ENCODE measurements at places on chromosomes 16 and 17.

DNA sequence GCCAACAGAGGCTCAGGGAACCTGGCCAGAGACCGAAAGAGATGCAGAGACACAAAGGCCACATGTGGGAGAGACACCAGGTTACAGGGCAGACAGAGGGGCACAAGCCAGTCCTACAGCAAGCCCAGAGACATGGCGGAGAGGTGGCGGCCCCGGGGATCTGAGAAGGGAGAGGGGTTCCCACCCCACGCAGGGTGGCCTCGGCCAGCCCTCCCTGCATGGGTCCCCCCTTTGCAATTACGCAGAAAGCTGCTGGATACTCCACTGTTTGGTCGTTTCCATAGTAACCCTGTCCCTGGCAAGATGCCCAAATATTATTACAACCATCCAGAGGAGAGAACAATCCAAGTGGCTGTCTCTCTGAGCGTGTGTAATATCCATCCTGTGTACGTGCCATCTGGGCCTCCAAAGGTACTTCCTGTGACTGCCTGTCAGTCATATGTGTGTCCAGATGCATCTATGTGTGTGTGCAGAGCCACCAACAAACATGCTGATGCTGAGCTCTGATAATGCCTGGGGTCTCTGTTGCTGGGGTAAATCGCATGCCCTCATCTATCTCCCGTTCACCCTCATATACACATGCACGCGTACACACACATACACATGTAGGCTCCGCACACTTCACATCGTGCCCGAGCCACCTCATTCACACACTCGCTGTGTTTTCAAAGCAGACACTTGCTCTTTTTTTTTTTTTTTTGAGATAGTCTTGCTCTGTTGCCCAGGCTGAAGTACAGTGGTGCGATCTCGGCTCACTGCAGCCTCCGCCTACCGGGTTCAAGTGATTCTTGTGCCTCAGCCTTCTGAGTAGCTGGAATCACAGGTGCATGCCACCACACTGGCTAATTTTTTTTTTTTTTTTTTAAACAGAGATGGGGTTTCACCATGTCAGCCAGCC is 5.5 kb downstream of the PCGF2 start:
- DNase-seq: peak; percentile 93

DNA sequence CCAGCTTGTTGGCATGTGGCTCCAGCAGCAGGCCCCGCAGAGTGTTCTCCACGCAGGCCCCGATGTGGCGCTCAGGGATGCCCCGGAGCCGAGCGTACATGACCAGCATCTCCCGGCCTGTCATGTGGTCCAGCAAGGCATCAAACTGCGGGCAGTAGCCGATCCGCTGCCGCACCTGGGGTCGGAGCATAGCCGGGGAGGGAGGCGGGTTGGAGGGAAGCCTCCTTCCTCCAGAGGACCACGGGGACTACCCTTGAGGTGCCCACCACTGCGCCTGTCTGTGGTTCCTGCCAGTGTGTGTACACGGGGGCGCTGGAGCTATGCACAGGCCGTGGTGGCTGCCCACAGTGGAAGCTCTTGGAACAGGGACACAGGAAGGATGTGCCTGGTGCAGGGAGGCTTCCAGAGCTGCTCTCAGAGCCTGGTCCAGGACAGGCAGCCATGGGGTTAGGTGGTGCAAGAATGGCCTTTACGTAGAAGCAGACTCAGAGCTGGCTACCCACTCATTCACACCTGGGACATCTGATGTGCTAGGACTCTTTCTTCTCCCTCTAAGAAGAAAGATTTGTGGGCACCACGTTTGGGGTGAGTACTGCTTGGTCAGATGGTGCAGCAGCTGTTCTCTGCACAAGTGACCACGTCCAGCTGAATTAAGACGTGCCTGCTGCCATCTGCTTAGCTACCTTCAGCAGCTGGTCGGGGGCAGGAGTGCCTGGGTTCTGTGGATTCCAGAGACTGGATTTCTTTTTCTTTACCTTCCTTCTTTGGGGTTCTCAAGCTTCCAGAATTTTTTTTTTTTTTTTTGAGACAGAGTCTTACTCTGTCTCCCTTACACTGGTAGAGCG is 11.3 kb upstream of the RNPS1 start:
- DNase-seq: no peak

- no peak for DNase-seq
Measured at GRCh38 chr16:3485821-3486505, 9.3 kb downstream of the C16orf90 start.

- DNase-seq: no peak
Measured at GRCh38 chr16:85421338-85422195, 191.6 kb upstream of the GSE1 start.

GRCh38 chr17:45702666-45703266 is 81.4 kb upstream of the CRHR1 start:
- DNase-seq: no peak

DNA sequence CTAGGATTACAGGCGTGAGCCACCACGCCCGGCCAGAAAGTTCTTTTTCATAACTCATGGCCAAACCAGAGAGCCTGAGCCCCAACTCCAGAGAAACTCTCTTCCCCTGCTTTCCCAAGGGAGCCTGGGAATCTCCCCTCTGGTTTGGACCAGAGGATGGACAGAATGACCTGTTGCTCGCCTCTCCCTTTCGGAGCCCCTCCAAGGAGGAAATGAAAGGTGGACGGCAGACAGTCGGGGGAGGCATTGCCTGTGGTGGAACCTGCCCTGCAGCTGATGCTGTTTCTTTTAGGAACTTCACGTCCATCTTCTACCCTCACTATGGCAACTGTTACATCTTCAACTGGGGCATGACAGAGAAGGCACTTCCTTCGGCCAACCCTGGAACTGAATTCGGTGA is 65.5 kb downstream of the SCNN1B start:
- DNase-seq: no peak

GRCh38 chr17:64497565-64498035 is 746 bp upstream of the POLG2 start:
- DNase-seq: no peak

DNA sequence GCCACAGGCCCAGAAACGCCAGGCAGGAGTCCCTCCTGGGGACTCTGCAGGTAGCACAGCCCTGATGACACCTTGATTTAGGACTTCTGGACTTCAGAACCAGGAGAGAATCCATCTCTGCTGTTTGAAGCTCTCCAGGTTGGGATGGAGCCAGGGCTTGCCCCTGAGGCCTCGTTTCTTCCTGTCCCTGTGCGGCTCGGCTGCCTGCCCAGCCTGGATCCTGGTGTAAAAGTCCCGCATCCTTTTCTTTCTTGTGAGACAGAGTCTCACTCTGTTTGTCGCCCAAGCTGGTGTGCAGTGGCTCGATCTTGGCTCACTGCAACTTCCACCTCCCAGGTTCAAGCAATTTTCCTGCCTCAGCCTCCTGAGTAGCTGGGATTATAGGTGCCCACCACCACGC is 17.9 kb upstream of the CBX4 start:
- no peak for DNase-seq

DNA sequence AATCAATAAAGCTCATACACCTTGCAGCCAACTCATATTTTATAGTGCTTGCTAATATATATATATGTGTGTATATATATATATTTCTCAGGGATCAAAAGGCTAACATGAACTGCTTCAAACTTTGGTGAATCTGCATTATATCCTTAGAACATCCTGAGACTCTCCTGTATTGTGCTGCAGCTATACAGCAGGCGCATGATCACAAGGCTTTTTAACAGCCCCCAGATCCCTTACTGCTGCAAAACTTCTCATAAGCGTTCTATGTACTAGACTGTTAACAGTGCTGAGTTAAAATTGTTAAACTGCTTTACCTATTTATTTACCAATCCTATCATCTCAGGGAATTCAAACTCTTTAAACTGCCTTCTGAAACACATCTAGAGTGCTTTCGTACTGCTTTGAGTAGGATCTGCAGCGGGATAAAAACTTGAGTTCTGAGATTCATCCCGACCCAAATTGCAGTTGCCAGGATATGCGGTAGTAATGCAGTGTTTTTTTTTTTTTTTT is 1.3 kb downstream of the GPATCH8 start:
- peak; percentile 12 for DNase-seq

DNA sequence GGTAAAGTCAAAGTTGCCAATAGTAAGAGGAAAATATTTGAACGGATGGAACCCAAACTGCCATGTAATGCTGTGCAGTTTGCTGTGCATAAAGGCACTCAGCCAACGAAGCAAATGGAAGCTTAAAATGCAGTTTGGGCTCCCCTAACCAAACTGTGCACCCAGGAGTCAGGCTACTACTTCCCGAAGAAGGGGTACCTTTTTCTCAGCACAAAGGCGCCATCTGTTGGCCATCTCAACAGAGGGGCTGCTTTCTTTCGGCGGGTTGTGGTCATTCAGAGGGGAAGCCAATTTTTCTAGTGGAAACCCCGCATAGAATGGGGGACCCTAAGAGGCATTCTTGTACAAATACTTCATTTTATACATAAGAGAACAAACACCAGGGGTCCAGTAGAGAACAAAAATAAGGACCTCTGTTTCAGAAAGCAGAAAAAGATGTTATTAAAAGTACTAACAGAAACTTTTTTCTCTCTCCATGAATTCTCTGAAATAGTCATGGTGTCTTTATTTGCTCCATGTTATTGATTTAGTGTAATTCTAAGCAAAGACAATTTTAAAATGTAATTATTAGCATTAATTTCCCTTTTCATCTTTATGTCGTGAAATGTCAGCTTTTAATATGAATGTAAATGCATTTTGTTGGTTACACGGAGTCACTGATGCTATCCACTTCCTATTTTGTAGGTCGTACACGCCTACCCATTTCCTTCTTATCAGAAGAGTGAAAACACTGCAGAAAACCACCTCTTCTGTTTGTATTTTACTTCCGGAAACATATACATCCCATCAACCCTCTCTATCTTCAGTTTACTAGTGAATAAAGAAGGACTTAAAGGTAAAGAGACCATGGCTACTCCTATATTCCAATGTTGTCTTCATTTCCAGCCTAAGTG is 453.3 kb downstream of the KCNJ2 start:
- peak; percentile 18 for DNase-seq

GRCh38 chr17:74744714-74745547 is 3.5 kb upstream of the NHERF1 start:
- peak; percentile 40 for DNase-seq

GRCh38 chr17:64178011-64178825 is 48.3 kb upstream of the ERN1 start:
- peak; percentile 20 for DNase-seq

DNA sequence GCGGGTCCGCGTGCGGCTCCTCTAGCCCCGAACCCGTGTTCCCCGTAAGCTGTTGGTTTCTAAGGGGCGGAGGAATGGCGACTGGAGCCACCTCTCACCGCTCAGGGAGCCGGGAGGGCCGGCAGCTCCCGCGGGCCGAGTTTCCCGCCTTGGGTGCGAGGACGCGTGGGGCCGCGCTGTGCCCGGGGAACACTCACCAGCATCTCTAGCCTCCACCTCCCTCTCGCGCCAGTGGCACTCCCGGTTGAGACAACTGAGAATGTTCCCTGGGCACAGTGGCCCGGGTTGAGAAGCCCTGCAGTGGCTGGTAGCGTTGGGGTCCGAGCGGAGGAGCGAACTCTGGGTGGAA is 560 bp downstream of the TELO2 start:
- peak; percentile 17 for DNase-seq

DNA sequence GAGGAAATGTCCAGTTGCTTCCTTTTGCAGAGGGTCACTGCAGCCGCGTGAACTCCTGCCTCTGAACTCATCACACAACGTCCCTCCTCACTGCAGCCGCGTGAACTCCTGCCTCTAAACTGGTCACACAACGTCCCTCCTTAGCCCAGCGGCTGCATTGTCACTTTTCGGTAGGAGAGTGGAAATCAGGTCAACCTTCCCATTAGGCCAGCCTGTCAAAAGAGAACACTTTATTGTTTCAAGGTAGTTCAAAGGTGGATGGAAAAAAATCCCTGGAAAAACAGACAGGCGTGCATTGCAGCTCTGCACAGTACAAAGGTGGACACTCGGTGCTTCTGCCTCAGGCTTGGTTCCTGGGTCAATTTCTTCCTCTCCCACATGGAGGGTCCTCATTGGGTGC is 280.2 kb downstream of the FOXL1 start:
- no peak for DNase-seq

- DNase-seq: no peak
Measured at GRCh38 chr17:49901460-49902331, 53.8 kb upstream of the TAC4 start.

GRCh38 chr16:31529937-31530312 is 2.2 kb downstream of the AHSP start:
- DNase-seq: no peak

GRCh38 chr16:11450136-11450535 is 104.9 kb downstream of the RMI2 start:
- DNase-seq: no peak

GRCh38 chr17:74972107-74972972 is at the start of gene HID1:
Gene HID1, minus strand, starts transcription at chr17:74972759. Its CDS starts 103 bp downstream, at chr17:74972656.
- DNase-seq: no peak

- no peak for DNase-seq
Measured at GRCh38 chr17:81941484-81942166, 4.5 kb upstream of the PYCR1 start.

DNA sequence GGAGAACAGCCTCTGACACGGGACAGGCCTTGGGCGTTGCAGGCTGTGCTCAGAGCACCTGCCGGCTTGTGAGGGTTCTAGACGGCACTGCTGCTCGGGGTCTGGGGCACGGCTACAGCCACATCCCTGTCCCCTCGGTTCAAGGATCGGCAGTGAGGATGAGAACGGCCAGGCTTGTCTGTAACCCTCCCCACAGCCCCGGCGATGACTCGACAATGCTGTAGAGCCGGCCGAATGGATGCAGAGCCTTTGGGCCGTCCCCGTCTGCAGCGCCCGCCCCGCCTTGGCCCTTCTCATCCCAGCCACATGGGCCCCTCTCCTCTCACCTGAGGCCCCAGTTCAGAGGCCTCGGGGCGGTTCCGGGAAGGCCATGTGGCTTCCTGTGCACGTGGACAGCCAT is 49.0 kb upstream of the METRNL start:
- no peak for DNase-seq

DNA sequence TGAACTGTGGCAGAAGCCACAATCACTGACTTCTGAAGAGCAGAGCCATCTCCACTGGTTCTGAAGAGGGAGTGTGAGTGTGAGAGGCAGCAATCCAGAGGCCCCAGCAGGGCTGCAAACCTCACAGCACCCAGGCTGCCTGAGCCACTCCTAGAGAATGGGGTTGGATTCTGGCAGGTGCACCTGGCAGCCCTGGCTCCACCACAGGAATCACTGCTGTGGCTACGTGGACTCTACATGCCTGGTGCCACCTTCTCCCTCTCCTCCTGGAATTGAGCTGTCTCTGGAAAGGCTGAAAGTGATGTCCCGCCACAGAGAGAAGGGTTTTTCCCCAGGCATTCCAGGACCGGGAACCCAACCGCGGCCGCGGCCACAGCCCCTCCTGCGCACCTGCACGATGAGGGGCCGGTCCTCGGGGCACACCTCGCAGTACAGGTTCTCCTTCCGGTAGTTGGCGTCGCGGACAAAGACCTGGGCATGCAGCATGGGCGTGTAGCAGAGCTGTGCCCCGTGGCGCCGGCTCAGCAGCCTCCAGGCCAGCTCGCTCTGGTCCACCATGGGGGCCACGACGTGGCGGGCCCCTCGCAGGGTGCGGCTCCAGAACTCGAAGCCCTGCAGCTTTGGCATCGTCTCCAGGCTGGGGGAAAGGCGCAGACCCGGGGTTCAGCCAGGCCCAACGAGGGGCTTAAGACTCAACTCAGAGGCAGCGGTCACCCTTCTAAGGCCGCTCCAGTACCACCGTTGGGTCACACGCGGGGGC is 991 bp downstream of the DUS1L start:
- no peak for DNase-seq

GRCh38 chr16:89084411-89084810 is 9.2 kb upstream of the ACSF3 start:
- no peak for DNase-seq

GRCh38 chr16:72013389-72013788 is 4.8 kb downstream of the DHODH start:
- peak; percentile 37 for DNase-seq

- DNase-seq: no peak
Measured at GRCh38 chr17:37788526-37788925, 43.7 kb upstream of the HNF1B start.
